HuH-7 (cell line): ENCODE measurements at places on chromosomes 7 and 10.

DNA sequence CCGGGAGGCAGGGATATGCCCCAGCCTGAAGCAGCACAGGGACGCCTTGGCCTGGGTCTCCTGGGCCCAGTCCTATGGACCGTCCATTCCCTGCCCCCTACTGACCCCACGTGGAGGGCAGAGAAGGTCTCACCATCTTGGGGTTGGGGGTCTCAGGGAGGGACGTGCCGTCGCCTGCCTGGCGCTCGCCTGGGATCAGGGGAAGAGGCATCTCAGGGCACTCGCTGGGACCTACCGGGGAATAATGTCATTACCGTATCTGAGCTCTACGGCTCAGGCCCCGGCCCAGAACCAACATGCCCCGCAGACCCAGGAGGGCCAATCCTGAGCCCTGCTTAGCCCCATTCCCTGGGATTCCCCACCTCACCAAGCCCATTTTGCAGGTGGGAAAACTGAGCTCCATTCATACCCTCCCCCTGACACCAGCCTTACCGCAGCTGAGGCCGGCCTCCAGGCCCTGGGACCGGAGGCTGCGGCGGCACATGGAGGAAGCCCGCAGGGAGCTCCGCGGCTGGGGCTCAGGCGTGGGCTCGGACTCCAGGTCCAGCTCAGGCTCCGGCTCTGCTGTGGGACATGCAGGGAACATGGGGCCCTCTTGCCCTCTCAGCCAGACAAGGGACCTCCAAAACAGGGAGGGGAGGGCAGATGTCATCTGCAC is 40.7 kb downstream of the GRID2IP start:
- no peak for DNase-seq

DNA sequence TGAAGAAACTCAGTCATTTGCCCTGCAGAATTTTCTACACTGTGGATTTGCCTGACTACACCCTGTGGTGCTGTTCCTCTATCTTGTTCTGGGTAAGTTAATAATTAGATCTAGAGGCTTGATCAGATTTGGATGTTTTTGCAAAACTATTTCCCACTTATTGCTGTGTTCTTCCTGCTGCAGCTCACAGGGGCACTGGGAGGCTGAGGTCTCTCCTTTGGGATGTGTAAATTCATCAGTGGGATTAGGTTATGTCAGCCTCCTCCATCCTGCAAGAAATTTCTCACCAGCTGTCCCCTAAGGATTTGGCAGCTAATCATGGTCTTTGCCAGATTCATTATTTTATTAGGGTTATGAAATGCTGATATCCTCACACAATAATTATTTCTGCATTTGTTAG is 148.1 kb upstream of the ZNF32 start:
- no peak for DNase-seq

DNA sequence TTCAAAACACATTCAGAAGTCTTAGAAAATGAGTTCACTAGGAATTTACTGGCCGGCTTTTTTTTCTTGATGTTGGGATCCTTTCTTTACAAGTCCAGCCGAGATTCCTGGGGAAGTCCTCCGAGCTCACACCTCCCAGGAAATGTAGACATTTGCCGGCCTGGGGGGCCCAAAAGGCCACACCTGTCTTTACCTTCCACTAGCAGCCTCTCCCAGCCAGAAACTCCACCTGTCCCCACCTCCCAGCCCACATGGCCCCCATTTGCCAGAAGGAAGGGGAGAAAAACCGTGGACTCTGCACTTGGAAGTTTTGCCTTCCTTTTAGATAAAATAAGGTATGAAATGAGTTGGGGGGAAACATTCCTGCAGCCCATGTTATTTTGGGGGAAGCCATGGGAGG is 27.6 kb upstream of the EMX2 start:
- DNase-seq: no peak

GRCh38 chr10:78919181-78919966 is 149.4 kb upstream of the ZMIZ1 start:
- no peak for DNase-seq

- DNase-seq: peak; percentile 65
These were observed 515 bp downstream of the GSDME start for GRCh38 chr7:24756545-24757352.

DNA sequence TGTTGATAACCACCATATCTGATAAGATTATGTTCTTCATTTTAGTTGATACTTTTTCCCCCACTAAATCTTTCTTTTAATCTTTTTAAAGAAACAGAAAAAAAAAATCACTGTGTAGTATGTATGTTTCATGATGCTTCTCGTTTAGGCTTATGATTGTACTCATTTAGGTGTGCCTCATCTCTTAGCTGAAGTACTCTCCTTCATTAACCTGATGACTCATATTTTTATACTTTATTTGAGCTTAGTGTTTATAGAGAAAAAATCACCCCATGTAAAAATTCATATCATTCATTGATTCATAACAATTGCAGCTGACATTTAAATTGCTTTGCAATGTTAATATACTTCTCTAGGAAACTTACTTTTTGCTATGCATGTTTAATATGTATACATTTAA is 158.9 kb downstream of the MLLT10 start:
- DNase-seq: no peak

- no peak for DNase-seq
These were observed 7.8 kb downstream of the RNF216 start for GRCh38 chr7:5773661-5774086.

DNA sequence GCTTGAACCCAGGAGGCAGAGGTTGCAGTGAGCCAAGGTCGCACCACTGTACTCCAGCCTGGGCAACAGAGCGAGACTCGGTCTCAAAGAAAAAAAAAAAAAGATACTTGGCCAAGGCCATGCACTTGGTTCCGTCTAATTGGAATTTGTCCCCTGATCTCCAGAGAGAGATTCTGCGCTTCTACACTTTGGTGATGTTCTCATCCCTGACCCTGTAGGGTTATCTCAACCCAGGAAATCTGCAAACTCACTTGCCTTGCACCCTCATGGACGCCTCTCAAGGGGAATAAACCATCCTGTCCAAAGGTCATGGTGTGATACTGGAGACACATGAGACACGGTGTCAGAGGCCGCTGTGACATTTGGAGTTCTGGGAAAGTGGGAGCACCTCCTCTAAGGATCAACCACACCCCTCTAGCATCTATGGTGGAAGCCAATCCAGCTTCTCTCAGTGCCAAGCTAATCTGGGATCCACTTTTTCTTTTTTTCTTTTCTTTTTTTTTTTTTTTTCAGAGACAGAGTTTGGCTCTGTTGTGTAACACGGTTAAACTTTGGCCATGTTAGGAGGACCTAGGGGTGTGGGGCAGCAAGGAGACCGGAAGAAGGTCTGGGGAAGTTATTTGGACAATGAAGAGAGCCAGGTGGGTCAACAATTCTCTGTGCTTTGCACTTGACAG is 7.8 kb upstream of the POR start:
- peak; percentile 49 for DNase-seq

DNA sequence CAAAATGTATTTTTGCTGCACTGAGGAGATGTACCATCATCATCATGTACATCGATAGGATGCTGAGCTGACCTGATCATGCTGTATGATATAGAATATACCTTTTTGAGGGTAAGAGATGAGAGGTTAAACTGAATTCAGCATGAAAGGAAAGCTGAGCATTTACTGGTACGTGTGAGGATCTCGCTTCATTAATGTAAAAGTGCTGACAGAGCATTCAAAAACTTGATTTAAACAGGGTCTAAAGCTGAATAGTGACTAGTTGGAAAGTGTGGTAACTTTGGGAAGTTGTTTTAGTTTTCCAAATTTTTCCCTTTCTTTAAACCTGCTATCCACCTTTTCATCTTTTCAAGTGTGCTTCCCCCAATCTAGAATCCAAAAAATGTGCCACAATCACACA is 28.5 kb upstream of the COL1A2 start:
- DNase-seq: no peak

DNA sequence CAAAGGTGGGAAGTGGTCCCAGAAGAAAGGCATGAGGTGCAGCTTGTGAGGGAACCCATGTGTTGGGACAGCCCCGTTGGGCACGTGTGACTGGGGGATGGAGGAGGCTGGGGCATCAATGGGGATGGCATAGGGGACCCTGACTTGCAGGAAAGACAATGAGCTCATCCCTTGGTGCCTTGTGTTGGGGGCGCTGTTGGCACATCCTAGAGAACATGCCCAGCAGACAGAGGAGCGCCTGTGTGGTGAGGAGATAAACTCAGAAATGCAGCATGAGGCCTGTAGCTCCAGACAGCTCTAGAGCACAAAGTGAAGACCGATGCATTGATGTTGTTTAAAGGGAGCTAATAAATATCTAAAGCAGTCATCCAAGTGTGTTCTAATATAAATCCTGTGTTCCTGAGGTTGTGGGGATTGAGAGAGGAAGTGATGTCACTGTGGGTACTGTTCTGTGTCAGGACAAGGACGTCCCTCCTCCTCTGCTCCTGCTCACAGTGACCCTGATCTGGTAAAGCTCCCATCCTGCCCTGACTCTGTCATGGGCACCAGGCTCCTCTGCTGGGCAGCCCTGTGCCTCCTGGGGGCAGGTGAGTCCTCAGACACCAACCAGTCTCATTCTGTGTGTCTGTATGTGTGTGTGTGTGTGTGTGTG is 126.1 kb upstream of the PRSS58 start:
- DNase-seq: no peak

DNA sequence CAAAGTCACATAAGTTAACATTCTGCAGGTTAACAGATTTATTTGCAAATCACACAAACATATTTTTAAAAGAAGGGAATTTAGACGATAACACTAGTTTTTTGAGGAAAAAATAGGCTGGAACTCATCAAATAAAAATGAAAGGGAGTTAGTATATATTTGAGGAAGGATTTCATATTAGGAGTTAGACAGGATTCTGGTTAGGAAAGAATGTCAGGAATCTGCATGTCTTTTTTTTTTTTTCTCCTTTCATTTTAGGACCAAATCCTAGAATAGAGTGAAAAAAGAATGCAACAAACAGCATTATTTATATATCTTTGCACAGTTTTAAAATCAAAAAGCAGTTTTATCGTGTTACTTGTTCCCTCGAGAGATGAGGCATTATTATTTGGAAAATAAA is 8.9 kb upstream of the TRDMT1 start:
- no peak for DNase-seq

GRCh38 chr10:102646610-102647442 is 2.5 kb downstream of the TRIM8 start:
- DNase-seq: no peak

- no peak for DNase-seq
These were observed 305.4 kb upstream of the PODXL start for GRCh38 chr7:131861620-131862346.

DNA sequence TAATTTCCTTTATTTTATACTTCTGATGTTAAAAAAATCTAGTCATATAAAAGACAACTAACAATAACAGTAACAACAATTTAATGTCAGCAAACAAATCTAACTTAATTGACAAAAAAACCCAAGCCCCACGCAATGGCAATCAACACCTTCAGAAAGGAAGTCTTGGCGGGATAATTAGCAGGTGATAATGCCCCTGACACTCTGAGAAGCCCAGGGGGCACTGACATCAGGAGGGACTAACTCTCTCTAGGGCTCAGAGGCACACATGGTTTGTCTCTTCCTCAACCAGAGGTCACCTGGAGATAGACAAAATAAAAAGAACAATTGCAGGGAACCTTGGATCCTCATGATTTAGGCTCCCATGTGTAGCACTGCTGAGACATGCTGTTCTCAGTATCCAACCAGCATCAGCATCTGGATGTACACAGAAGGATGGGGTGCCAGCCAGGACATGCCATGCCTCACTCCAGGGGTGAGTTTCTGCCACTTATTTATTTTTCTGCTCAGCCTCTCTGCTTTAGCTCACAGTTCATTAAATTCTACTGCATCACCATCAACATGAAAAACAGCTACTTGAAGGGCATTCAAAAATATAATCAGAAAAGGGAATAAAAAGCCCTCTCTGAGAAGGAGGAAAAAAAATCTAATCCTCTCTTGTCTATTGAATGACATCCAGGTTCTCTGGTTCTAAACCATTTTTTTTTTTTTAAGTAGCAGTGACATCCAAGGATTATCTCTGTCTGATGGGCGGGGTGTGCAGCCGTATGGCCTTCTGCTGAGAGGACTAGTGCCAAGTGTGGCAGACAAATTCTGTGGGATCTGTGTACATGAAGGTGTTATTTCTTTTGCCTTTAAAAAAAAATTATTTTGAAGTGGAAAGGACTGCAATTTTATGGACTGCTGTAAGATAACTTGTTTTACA is 96.3 kb downstream of the ATXN7L1 start:
- DNase-seq: no peak

- no peak for DNase-seq
These were observed 44.9 kb downstream of the VIPR2 start for GRCh38 chr7:159099711-159100231.

DNA sequence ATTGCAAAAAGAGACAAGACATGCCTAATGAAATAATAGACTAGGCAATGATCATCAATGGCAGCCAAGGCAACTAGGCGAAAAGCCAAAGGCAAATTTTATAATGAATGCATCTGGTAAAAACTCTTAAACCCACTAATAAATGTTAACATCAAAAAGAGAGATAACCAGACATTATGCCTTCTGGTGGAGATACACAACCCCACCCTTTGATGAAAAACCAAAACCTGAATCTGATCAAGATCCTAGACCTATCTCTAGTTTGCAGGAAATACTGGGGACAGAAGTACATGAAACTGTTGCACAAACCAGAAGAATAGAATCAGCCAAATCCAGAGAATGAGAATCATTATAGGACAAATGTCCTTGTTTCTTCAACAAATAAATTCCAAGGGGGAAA is 22.0 kb upstream of the GSAP start:
- DNase-seq: no peak

- DNase-seq: no peak
These were observed 48.1 kb downstream of the FAM13C start for GRCh38 chr10:59314268-59314667.
